ENCODE measurements at places on chromosomes 16 and 17.

- DNase-seq: no peak
These were observed at the start of gene RHBDL3 for GRCh38 chr17:32265192-32265923. RHBDL3 (plus strand) TSS chr17:32265832; CDS start chr17:32266190, 358 bp downstream.

GRCh38 chr17:7038025-7038862 is 2.4 kb downstream of the SLC16A13 start:
- no peak for DNase-seq

GRCh38 chr16:85902366-85903155 is 3.6 kb downstream of the IRF8 start:
- DNase-seq: no peak

DNA sequence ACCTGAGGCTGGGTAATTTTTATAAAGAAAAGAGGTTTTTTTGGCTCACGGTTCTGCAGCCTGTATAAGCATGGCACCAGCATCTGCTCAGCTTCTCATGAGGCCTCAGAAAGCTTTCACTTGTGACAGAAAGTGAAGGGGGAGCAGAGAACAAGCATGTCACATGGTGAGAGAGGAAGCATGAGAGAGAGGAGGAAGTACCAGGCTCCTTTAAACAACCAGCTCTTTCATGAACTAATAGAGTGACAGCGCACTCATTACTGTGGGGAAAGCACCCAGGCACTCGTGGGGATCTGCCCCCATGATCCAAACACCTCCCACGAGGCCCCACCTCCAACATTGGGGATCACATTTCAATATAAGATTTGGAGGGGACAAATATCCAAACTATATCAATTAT is 86.8 kb downstream of the USP32 start:
- peak; percentile 32 for DNase-seq

- DNase-seq: no peak
These were observed 102.2 kb downstream of the CDK5R1 start for GRCh38 chr17:32588982-32589381.

DNA sequence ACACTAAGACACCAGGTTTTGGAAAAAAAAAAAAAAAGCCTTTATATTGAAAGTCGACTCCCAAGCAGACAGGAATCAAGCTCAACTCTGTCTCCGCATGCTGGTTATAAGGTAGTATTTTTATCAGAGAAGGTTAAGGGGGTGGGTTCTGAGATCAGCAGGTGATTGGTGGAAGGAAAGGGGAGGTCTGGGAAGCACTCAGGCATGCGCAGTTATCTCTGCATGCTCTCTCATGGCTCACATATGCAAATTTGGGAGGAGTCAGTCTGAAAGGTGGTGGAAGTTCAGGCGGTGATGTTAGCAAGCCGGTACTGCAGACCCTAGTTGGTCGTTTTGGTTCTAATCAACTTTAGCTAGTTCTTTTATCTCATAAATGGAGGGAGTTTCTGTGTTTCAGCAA is 357.6 kb upstream of the C16orf82 start:
- DNase-seq: peak; percentile 10
